ENCODE measurements at places on chromosomes 6 and 20.

- no peak for DNase-seq
Observed at GRCh38 chr20:39954621-39955020, 734.4 kb downstream of the MAFB start.

DNA sequence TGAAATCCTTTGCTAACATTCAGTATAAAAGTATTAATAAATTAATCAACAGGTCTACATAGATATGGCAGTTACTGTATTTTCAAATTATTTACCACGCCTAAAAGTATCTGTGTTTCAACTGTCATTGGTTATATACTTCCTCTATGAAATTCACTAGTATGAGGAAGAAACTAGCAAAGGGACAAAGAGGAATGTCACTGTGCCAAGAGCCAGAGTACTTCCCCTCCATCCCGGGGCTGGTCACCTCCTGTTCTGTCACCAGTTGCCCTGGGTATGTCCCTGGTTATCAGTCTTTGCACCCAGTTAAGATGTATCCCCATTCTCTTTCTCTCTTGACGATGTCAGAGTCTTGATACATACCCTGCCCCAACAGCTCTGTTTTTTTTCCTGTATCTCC, 476.8 kb upstream of the SOX4 start:
- DNase-seq = no peak

GRCh38 chr20:20229595-20229994, 138.3 kb upstream of the INSM1 start:
- no peak for DNase-seq

DNA sequence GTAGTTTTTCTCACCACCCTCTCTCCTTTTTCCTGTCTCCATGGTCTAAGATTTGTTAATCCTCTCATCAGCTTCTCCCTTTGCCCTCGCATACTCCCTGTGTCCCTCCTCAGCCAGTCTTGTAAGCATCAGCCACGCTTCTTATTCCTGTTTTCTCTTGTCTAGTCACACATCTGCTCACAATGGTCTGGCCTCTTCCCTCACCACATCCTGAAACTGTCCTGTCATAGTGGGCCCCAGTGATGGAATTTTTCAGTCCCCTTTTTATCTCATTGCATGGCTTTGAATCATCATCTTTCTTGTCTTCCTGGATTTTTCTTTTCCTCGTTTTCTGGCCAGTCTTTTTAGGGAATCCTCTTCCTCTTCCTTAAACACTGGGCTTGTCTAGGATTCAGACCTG, 57.2 kb downstream of the GFRA4 start:
- no peak for DNase-seq

- no peak for DNase-seq
Observed at GRCh38 chr6:12229332-12229731, 60.8 kb upstream of the EDN1 start.

- DNase-seq = no peak
Observed at GRCh38 chr20:57792386-57793080, 82.7 kb upstream of the PMEPA1 start.

DNA sequence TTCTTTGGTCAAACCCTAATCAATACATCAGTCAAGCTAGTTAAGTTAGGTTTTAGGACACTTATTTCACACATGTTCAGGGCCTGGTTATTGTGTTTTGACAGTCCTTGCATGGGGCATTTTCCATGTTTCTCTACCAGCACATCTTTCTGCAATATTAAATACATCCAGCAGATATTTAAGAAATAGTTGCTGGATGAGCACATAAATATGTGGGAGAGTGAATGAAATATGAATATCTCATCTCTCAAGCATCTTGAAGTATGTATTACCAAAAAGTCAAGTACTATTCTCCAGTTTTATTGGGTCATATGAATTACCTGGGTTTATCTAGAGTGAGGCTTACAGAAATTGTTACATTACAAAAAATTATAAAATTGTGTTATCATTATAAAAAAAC, 621.9 kb upstream of the GJE1 start:
- DNase-seq = no peak

DNA sequence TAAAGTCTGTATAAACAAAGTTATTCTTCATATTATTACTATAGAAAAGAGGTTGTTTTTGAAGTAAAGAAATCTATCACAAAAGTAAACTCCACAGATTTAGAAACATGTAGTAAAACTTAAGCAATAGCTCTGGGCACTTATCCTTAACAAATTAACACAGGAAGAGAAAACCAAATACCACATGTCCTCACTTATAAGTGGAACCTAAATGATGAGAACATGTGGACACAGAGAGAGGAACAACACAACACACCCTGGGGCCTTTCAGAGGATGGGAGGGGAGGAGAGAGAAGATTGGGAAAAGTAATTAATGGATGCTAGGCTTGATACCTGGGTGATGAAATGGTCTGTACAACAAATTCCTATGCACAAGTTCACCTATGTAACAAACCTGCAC, 57.2 kb downstream of the C6orf58 start:
- no peak for DNase-seq

- DNase-seq = no peak
Observed at GRCh38 chr20:23146181-23146580, 60.1 kb upstream of the CD93 start.

All from K562 (cell line).